Endothelial cell of umbilical vein (primary cell): ENCODE measurements at places on chromosomes 16 and 17. TPM values are rescaled to one million over a fixed set of nuclear protein-coding genes. Genes with fewer than 3 reads are reported as not detected.

DNA sequence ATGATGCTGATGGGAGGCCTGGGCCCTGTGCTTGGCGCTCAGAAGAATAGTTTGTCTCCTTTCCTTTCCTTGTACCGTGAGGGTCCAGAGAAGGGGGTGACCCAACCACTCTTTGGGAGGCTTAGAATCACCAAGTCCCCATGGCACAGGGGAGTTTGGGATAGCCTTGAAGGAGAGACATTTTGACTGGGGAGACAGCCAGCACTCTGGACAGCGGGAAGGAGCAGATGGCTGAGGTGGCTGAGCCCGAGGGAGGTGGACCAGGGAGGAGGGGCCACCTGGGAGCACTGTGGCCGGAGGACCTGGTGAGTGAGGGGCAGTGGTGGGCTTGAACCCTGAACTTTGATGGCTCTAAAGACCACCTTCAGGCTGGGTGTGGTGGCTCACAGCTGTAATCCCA lies 18.2 kb downstream of the MGAT5B start:
- no peak for DNase-seq

- DNase-seq = no peak
Observed at GRCh38 chr17:61393904-61394629, 5.6 kb upstream of the TBX2 start.

- no peak for DNase-seq
Observed at GRCh38 chr16:47600376-47600775, 139.2 kb downstream of the PHKB start.

DNA sequence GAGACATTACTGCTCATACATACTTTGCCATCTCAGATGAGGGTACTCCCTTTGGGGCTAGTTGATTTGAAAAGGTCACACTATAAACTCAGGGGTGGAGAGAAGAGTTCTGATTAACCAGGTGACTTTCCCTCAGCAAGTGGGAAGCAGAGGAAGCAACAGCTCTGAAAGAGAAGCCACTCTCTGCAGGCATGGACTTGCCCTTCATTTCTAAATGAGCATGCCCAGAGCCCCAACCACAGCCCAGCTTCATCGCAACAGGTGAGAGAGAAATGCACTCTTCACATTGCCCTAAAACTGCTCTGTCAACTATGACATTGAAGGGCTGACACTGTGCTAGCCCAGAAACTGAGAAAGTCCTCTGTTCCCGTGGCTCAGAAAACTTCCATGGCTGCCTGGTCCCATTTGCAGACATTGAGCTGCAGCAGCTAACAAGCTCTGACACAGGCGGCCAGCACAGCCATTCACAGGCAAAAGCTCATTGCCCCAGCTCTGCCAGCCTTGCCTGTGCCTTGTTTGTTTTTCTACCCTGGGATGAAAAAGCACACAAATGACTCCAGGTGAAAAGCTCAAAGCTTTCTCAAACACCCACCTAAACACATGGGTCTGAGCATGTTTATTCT lies 419.8 kb upstream of the DYNLRB2 start:
- DNase-seq = no peak

DNA sequence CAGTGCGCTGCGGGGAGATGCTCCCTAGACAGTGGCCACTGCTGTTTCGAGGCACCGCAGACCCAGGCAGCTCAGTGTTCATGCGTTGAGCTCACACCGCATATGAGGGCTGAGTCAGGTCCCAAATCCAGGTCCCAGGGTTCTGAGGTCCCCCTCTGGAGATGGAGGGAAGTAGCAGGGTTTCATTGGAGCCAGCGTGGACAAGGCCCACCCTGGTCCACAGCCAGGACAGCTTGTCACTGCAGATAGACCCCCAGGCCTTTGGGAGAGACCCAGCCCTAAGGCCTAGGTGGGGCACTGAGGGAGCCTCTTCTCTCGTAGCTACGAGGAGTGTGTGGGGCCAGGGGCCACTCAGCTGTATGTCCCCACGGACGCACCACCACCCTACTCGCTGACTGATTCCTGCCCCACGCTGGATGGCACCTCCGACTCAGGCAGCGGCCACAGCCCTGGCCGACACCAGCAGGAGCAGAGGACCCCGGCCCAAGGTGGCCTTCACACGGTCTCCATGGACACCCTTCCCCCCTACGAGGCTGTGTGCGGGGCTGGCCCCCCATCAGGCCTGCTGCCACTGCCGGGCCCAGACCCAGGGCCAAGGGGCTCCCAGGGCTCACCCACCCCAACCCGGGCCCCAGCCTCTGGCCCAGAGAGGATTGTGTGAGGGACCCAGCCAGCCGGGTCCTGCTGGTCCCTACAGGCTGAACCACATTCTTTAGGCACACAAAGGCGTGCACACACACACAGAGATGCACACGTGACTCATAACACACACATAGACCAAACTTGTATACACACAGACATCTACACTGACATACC lies 53.4 kb downstream of the BEAN1 start:
- no peak for DNase-seq

DNA sequence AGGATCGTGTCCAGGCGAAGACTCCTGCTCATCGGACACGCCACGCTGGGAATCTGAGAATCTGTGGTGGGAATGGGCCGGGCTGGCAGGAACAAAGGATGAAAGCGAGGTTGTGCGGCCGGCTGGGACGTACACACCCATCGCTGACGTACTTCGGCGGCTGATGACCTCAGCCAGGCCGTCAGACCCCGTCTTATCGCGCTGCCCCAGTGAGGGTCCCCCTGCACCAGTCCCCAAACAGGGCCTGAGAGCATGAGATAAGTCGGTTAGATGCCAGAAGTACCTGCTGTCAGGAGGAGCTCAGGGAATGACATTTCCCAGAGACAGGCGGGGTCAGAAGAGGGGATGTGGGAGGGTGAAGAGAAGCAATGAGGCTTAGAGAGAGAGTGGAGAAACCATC lies 16.0 kb upstream of the SP6 start:
- no peak for DNase-seq

GRCh38 chr17:33802349-33803198 lies 452.5 kb upstream of the CCL2 start:
- no peak for DNase-seq

DGKE gene
- 4.9 and 6.4 TPM in 2 replicates for polyA plus RNA-seq
